ENCODE measurements at places on chromosomes 16 and 17.

DNA sequence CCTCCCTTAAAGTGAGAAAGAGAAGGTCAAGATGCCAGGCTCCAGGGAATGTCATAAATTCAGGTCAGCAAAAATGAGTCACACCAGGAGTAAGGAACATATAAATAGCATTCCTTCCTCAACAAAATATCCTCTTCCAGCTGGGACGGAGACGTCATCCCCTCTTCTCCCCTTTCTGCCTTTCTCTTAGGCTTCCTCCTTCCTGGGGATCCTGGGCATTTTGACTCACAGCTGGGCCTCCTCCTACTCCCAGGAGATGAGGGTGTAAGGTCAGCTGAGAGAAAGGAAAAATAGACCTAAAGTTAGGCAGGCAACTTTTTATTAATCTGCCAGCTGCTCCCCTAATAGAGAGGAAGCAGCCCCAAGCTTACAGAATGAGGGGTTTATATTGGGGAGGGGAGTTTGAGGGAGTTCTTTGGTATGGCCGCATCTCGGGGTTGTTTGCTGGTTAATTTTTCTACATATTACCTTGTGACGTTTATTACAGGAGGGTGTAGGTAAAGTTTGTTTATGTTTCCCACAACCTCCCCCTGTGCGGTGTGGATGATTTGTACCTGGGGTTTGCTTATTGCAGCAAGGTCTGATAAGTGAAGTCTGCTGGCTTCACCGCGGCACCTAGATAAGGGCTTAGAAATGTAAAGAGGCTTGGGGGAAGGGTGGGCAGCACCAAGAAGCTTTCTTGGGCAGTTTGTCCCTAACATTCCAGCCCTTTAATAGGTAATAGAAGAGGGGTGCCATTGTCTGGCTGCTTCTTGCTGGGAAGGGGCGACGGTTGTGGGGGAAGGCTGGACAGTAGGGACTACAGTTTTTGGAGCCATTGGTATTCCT, 7.1 kb upstream of the ZNF747 start:
- DNase-seq, result no peak

- DNase-seq, result no peak
Observed at GRCh38 chr17:6576038-6576785, 19.9 kb upstream of the PITPNM3 start.

DNA sequence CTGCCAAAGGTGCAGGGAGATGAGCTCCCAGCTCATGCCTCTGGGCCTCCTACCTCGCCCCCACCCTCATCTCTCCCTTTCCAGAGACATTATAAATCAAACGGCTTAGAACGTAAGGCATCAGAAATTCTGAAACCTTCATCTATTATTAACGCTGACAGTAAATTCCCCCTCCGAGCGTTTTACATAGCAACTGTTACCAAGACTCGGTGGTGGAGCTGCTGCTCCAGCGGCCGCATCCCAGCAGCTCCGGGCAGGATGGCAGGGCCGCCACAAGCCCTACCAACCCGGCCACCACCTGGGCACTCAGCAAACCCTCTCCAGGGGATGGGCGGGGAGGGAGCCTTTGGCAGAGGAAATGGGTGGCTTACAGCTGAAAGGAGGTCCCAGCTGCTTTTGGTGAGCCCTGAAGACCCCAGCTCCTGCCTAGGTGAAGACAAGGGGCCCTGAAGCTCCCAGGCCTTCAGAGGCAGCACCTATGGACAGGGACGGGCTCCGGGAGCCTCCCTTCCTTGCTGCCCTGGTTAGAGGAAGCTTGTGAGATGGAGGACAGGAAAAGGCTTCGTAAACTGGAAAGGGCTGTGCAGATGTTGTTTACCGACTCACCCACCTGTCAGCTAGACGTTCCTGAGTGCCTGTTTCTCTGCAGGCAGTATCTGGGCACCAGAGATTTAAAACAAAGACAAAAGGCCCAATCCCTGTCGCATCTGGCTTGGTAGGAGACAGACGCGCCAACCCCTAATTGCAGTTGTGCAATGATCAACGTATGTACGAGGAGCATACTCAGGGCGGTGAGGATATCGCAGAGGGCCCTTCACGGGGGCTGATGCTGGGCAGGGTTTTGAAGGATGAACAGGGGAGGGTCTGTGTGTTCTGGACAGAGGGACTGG, 76.9 kb downstream of the RAI1 start:
- DNase-seq, result no peak

DNA sequence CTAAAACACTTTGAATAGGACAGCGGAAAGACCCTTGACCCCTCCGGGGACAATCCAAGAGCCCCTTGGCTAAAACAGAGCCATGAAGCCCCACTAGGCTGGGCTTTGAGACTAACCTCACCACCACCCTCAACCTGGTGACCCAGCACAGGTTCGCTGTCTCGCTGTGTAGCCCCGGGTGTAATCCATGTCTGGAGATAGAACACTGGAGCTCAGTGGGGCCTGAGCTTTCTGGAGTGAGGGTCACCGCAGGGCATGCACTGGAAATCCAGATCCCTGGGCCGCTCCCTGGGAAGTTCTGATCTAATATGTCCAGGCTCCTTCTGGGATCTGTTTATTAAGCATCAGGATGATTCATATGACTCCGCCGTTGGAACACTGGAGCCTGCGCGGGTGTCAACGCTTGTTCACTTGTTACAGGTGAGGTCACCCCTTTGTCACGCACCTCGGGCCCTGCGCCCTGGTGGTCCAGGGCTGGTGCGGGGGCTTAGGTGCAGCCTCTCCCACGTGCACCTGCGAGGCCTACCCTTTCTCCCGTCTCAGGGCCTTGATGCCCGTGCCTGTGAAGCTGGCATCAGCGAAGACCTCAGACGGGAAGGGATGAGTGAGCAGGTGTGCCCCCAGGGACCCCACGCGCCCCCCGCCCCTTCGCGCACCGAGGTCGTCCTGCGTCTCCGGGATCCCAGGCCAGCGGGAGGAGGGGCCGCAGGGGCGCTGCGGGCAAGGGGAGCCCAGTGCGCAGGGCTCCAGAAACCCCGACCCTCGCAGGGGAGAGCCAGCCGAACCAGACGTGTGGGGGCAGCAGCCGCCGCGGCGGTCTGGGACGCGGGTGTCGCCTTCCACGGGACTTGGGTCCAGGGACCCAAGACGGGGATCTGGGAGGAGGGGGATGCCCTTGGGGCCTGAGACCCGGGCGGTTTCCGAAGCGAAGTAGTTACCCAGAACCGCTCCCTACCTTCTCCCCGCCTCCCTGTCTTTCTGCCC, 224.1 kb upstream of the FOXF1 start:
- no peak for DNase-seq

GRCh38 chr17:45342871-45343526, 26.2 kb upstream of the MAP3K14 start:
- DNase-seq, result no peak

DNA sequence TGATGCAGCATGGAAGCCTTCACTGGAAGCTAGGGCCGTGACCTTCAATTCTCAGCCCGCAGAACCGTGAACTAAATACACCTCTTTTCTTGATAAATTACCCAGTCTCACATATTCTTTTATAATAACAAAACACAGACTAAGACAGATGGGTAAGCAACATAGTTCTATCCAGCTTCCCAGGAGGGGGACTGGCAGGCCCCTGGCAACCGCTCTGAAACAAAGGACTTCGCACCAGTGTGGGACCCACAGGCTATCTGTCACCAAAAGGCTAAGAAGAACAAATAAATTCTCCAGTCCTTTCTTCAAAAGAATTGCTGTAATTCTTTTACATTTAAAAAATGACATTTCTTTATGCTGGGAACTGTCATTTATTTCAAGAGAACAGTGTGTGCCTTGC, 19.0 kb downstream of the ELAC2 start:
- no peak for DNase-seq

DNA sequence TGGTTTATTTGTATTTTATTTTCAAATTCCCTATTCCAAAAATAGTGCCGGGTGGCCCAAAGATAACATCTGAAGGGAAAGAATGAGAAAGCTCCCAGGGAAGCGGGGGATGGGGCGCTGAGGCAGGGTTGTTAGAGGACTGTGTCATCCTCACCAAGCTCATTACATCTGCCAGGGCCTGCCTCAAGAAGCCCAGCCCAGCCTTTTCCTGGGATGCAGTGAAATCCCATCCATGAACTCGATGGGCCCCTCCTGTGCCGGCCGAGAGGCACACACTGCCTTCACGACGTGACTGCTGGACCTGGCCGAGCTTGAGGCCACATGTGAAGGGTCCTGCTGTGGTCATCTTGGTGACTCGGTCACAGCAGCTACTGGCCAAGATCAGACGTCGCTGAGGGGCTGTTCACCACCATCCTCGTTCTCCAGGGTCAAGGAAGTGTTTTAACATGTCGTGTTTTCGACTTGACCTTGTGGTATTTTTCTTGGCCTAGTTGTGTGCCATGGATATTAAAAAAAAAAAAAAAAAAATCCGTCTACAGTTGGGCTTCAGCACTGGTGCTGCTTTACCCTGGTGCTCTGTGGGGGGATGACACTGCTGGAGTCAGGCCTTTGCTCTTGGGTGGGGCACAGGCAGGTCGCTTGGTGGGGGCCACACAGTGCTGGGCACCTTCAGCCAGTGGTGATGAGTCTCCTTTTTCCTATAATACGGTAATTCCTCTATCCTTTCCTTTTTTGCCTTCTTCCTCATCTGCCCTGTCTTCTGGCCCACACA, 4.9 kb downstream of the TIMM22 start:
- DNase-seq, result no peak

GRCh38 chr16:70468776-70469525, 14.6 kb downstream of the FCSK start:
- DNase-seq, result no peak

DNA sequence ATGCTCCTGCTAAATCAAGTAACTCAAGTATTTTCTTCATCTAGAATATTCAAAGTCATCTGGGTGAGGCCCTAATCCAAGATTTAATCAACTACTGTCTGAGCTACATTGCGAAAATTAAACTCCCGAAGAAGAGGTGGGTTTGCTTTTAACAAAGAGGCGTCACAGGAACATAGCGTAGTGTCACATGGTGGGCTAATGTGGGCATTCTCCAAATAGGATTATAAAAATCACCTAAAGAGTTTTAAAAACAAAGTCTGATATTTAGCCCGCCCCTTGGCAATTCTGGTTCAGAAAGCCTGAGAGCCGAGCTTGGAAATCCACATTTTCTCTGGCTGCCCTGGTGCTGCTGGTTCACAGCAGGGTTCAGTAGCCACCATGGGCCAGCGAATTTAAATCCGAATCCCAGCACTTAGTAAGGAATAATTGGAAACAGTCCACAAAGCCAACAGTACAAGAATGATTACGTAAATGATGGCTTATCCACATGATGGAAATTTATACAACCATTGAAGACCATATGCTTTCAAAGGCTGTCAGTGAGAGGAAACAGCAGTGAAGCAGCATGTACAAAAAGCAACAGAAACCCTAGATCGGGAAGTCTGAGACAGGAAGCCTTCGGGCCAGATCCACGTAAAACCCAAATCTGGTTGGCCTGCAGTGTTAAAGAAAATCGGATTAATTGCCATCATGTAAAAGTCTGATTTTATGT, 8.8 kb downstream of the PMM2 start:
- no peak for DNase-seq

DNA sequence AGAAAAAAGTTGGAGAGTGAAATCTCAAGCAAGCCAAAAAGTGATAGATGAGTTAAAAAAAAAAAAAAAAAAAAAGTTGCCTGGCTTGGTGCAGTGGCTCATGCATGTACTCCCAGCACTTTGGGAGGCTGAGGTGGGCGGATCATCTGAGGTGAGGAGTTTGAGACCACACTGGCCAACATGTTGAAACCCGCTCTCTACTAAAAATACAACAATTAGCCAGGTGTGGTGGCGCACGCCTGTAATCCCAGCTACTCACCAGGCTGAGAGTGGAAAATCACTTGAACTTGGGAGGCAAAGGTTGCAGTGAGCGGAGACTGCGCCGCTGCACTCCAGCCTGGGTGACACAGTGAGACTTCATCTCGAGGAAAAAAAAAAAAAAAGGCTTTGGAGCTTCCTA, 668.8 kb downstream of the WWOX start:
- DNase-seq, result no peak

GRCh38 chr17:29593591-29594518, 923 bp downstream of the ANKRD13B start:
- DNase-seq, result peak; percentile 31

- DNase-seq, result no peak
Observed at GRCh38 chr17:76170114-76170513, 29.1 kb upstream of the FOXJ1 start.

GRCh38 chr16:67718668-67719047, 458 bp downstream of the GFOD2 start:
- peak; percentile 7 for DNase-seq

DNA sequence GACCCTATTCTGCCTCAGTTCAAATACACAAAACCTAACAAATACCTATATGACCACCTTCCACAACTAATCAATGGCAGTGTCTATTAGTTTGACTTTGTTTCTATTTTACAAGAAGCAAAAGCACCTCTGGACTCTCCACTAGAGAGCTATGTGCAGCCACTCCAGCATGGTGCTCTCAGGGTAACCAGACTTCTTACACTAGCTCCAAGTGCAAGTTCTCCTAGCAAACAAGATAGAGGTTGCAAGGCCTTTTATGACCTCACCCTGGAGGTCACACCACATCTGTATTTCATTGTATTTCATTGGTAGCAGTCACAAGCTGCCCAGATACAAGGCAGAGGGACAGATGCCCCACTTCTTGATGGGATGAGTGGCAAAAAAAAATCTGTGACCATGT, 8.3 kb upstream of the ZNF263 start:
- no peak for DNase-seq

DNA sequence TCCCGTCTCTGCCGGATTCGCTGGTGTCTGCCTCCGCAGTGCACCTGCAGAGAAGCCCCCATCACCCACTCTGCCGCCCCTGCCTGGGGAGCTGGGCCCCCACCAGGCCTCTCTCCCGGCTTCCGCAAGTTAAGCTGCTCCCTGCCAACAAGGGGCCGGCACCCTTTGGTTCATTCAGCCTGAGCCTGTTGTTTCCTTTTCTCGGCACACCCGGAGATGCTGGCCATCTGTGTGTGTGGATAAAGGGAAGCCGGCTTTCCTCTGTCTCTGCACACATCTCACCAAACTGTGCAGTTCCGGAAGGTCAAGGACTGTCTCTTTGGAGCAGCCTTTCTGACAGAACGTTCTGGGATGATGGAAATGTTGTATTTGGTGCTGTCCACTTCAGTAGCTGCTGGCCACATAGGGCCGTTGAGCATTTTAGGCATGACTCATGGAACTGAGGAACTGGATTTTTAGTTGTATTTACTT, 6.8 kb downstream of the MAPK8IP3 start:
- DNase-seq, result no peak

DNA sequence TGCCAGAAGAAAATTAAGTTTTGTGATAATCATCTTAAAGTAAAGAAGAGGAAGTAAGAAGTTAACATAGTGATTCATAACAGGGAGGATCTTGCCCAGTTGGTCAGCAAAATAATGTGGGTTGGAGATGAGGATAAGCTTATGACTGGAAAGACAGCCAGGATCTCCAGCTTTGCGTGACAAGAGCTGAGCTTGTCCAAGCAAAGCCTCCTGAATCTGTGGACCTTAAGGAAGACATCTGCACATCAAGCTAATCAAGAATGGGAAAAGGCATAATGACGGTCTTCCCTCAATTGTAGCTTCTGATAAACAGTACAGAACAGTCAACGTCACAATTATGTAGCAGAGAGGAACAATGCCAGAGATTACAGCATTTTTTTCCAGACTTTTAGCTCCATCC, 744.7 kb upstream of the GOT2 start:
- no peak for DNase-seq

GRCh38 chr16:64864232-64864809, 257.5 kb downstream of the CDH11 start:
- no peak for DNase-seq

Data from stimulated activated CD4-positive, alpha-beta T cell treated with anti-CD3 and anti-CD28 coated beads, Interleukin-4, amount 100 ng/mL, for 4 hours (primary cell).